ENCODE measurements at places on chromosomes 12 and 14. TPM values are rescaled to one million over a fixed set of nuclear protein-coding genes. Genes with fewer than 3 reads are reported as not detected.

Gene ABCD2
- total RNA-seq: not detected

Gene ENDOU
- not detected for total RNA-seq

Gene OAS2
- total RNA-seq: 10.3 TPM

Gene PLCZ1
- 0.27 TPM for total RNA-seq

Gene OTUB2
- 0.93 TPM for total RNA-seq

Gene BICDL1
- total RNA-seq: not detected

Gene CHGA
- not detected for total RNA-seq

Gene CKAP4
- 230 TPM for total RNA-seq

Gene MYF5
- not detected for total RNA-seq

Gene CAPZA3
- total RNA-seq: not detected

Gene PTCSC3
- not detected for total RNA-seq

Gene SERPINA5
- not detected for total RNA-seq

Gene BCL2L14
- total RNA-seq: not detected

Gene SERPINA12
- total RNA-seq: not detected

Gene CCDC175
- not detected for total RNA-seq

Gene CMKLR1
- 0.07 TPM for total RNA-seq

Gene KRT83
- total RNA-seq: not detected

Gene IKZF4
- total RNA-seq: 1.9 TPM

Gene RFX4
- not detected for total RNA-seq

Gene PTGES3
- total RNA-seq: 239 TPM

Gene FOXN4
- total RNA-seq: not detected

Gene PIWIL1
- total RNA-seq: not detected

Gene IL26
- not detected for total RNA-seq

Gene C12orf54
- not detected for total RNA-seq

Gene SLC38A4
- 0.07 TPM for total RNA-seq

Gene CISTR
- total RNA-seq: not detected

Gene MEG3
- 12.7 TPM for total RNA-seq

Gene PRPH
- total RNA-seq: 0.14 TPM

Gene MYF6
- not detected for total RNA-seq

Gene TMEM120B
- 6.3 TPM for total RNA-seq

Gene DAO
- not detected for total RNA-seq

Gene TAS2R19
- 9.8 TPM for total RNA-seq

Gene SCAF11
- total RNA-seq: 201 TPM

Gene MYH6
- total RNA-seq: not detected

Gene GDF11
- 8.6 TPM for total RNA-seq

Gene PPP1R1A
- not detected for total RNA-seq

Gene POTEM
- total RNA-seq: not detected
